ENCODE measurements at places on chromosomes 1 and 21.
A peak's percentile ranks its signal among the peaks of the same experiment; 100 is the strongest.

- DNase-seq = no peak
These were observed 26.2 kb downstream of the CAPN8 start for GRCh38 chr1:223639331-223639749.

DNA sequence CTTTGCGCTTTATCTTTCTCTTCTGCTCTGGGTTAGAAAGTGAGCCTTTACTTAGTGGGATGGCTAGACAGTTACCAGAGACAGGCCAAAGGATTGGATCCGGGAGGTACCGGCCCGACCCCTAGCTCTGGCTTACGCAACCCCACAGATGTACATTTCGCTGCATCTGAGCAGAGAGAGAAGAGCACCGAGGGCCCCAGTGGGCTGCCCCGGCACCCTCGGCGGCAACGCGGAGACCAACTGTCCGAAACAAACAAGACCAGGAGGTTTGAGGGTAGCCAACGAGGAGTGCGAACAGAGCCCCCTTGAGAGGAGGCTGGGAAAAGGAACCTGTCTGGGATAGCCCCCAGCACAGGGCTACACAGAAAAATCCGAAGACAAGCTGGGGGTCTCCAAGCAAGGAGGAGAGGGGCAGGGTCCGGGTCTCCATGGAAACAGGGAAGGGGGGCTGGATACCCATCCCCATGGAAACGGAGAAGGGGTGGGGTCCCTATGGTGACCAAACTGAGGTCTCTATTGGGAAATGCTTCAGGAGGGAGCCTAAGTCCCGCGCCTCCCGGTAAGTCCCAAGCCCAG is 373 bp downstream of the MTF1 start:
- DNase-seq = no peak

- DNase-seq = no peak
These were observed 4.1 kb downstream of the DDOST start for GRCh38 chr1:20657024-20657423.

DNA sequence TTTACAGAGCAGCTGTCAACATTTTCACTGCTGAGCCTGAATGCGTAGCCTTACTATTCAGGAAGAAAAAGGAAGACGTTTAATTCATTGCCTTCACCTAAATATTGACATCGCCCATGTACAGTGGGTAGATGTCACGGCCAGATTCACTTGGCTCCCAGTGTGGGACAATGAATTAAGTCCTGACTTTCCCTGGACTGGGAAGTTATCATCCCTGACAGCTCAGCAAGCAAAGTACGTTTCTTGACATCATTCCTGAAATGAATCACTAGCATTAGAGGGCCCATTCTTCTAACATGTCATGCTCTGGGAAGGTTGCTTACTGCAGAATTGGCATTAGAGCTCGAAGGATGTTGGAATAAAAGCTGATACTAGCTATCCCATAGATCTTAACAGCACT is 37.8 kb downstream of the LRRC53 start:
- no peak for DNase-seq

- DNase-seq = no peak
These were observed 5.1 kb downstream of the PMF1 start for GRCh38 chr1:156217871-156218270.

DNA sequence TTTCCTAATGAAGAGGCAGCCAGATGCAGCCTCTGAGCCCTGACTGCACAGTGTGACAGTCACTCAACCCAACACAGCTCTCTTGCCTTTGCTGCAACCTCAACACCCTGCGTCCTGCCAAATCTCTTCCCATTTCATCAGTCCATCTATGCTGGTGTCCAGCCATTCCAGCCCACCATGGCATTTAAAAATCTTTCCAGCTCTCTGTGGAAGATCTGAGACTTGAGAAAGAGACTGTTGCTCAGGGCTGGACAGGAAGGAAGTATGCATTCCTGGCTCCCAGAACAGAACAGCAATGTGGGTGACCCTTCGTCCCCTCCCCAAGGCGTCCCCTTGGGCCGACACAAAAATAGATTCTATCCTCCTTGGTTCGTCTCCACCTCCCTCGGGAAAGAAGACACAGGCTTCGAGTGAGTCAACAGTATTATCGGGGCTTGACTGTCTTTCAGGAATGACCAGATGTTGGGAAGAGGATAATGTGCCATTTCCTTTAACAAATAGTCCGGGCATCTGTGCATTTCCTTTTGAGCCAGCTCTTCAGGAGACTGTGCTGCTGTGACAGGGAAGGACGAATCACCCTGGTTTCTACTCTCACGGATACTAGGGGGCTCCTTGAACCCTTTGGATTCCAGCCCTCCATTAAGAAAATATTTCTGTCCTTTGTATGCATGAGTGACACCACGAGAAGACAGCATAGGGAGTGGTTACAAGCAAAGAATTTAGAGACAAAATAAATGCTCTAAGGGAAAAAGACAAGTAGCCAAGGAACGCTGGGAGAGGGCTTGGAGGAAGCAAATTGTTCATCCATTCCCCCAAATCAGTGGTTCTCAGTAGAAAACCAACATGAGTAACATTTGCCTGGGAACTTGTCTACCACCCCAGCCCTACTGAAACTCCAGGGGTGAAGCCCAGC is 111.4 kb upstream of the CDC42BPA start:
- DNase-seq = no peak

DNA sequence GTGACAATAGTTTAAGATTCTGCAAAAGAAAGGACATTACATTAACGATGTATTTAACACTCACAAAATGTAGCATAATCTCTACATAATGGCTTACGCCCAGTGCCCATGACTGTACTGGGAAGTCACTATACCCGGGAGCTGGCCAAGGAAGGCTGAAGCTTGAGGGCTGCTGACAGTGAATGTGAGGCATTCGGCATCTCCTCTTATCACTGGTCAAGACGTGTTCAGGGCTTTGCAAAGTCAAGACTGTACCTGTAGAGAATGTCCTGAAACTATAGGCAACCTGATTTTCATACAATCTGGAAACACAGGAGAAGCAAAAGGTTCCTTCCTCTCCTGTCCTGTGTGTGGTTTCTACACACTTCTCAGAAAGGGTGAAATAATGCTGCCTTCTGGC is 12.7 kb upstream of the IFNGR2 start:
- DNase-seq = no peak

DNA sequence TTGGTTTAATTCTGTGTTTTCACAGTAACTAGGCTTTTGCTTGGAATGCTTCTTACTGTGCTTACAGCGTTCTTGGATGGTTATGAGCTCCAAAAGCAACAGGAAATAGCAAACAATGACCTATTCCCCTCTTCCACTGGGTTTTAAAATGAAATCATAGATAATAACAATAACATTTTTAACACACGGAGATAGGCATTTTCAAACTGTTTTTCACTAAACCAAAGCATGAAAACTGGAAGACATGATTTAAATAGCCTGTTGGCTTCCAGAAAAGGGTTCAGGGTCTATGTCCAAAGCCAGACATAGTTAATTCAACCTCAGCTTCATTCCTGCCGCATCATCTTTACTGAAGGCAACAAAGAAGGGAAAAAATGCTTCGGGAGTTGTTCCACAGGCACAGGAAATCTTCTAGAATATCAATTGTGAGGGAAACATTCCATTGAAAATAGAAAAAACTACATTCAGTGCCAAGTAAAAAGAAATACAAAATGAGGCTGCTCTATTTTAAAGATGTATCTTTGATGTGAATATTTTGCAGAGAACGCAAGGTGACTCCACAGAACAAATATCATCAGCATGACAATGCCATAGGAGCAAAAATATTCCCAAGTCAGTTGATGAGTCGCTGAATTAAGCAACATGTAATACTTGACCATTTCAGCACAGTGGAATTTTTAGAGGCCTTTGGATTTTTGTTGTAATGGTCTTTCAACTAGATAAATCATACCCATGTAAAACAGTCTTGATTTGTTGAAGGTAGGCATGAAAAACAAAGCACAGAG is 80.7 kb downstream of the NID1 start:
- no peak for DNase-seq

GRCh38 chr21:26784974-26785373 is 60.2 kb downstream of the ADAMTS1 start:
- no peak for DNase-seq

- no peak for DNase-seq
These were observed 11.3 kb downstream of the CRABP2 start for GRCh38 chr1:156693848-156694689.

GRCh38 chr1:206674236-206674635 is 10.5 kb upstream of the MAPKAPK2 start:
- no peak for DNase-seq

DNA sequence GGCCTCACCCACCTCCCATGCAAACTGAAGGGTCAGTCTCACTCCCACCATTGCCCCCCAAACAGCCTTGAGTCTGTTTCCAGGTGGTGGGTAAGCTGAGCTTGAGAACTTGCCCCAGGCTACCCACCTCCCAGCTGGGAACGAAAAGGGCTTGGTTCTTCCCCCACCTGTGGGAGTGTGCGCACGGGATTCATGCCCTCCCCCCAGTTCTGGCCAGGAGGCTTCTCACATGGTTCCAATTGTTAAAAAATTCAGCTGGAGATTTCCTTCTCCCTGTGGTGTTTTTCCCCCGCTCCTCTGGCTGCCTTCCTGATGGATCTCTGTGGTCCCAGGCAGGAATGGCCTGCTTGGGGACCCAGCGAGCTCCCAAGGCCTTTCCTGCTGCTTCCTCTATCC is 81.8 kb upstream of the C21orf91 start:
- no peak for DNase-seq

DNA sequence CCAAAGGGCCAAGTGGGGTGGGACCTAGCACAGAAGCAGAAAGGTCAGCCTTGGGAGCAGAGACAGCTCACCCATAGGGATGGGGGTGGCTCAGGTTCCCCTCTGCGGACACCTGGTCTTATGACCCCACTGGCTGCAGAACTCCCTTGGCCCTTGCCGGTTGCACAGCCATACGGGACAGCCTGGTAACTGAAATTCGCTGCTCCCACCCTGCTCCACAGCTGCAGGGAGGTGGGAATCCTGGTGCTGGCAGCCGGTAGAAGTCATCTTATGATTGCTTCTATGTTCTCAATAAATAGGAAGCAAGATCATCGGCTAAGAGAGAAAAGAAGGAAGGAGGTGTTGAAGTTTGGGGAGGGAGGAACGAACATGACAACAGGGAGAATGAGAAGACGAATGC is 64.1 kb downstream of the HLCS start:
- DNase-seq = no peak

DNA sequence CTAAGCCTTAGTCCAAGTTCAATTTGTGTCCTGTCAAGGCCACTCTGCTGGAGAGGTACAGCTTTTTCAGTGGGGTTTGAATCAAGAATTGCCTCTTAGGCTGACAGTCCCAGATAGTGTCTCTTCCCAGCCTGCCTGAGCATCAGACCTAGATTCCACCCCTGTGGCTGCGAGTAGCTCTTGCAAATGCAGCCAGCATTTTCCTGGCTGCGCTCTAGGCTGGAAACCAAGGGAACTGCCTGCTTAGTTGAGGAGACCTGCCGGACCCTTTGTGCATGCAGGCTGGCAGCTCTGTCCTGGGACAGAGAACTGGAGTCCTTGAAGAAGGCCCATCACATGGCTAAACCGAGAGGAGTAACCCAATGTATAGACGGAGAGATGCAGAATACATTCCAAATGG is 293.7 kb downstream of the PCP4 start:
- no peak for DNase-seq

- DNase-seq = peak; percentile 66
These were observed 37.1 kb downstream of the ARHGEF16 start for GRCh38 chr1:3491291-3492246.
